Right lung (tissue), 10 donors: ENCODE measurements at places on chromosomes 6 and 20.

GRCh38 chr6:36491378-36491965, 48.7 kb downstream of the KCTD20 start:
- no peak for DNase-seq

- no peak for DNase-seq
Measured at GRCh38 chr20:40683221-40683893, 5.7 kb downstream of the MAFB start.

DNA sequence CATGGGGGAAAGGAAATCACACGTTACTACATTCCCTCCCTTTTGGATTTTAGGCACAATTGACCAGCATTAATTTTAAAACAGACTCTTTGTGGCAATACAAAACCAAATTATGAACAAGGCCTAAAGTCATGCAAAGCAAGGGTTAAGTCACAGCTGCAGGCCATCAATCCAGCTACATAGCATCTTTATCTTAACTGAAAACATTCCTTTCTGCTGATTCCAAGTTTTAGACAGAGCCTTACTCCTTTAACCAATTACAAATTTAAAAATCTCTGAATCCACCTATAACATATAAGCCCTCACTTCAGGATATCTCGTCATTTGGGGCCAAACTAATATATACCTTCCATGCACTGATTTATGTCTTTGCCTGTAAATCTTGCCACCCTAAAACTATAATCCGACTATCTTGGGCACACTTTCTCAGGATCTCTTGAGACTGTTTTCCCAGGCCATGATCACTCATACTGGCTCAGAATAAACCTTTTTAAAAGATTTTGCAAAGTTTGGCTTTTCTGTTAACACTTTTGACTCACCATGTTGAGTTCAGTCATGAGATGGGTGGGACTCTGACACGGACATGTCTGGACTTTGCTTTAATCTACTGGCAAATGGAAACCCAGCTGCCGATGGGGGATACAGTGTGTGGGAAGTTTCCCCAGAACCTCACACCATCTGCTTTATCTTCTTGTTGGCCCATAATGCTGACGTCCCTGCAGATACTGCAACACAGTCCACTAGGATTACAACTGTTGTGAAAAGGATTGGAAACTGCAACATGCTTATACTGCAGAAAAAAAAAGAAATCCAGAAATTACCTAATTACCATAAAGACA, 757.0 kb downstream of the PTPRT start:
- DNase-seq: peak; percentile 23

GRCh38 chr6:53070806-53071205, 5.6 kb downstream of the FBXO9 start:
- DNase-seq: no peak

DNA sequence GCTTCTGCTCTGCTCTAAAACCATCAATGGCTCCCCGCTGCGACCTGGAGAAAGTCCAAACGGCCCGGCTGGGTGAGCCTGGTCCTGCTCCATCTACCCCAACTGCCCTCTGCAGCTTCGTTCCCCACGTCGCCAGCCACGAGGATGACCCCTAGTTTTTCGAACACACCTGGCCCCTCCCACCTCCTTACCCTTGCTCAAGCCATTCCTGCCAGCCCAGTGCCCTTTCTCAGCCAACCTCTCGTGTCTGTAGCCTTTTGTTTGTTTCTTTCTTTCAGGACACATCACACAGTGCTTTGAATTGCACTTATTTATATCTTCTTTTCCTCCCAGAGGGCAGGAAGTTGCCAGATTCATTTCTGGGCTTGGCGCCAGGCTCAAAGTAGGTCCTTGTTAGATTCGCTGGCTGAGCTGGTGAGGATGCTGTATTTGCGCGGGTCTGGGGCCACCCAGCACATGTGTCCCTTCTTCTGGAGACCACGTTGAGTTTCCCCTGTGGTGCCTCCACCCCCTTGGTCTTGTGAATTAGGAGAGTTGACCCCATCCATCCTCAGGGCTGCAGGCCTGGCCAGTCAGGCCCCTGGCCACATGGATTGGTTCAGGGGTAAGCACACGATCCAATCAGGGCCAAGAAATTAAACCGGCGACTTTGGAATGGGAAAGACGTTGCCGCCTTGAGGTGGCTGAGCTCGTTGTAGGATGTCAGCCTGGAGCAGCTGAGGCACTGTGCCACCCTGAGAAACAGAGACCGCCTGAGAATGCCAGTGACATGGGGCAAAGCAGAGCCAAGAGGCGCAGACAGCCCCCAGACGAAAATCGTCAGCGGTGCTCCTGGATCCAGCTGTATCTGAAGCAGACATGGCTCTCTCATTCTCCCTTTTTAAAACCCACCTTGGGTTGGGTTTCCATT, 156.0 kb downstream of the CEBPB start:
- peak; percentile 86 for DNase-seq

DNA sequence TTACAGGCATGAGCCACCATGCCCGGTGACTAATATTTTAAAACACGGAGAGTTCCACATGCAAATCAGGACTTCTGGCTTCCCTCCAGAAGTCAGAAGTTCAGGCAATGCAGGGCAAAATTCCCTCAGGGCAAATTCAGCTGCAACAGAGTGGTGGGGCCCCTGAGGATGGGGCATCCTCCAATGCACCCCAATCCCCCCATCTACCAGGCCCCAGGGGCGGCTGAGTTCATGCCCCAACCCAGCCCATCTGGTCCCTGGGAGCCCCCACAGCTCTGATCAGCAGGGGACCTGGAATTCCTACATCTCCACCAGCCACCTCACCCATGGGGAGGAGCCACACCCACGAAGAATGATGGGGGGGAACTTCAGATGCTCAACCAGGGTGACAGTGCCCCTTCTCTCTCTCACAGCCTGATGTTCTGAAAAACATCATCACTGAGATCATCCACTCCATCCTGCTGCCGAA, 22.6 kb downstream of the BPIFB1 start:
- no peak for DNase-seq

- DNase-seq: no peak
Measured at GRCh38 chr20:51050531-51051075, 27.7 kb upstream of the KCNG1 start.

DNA sequence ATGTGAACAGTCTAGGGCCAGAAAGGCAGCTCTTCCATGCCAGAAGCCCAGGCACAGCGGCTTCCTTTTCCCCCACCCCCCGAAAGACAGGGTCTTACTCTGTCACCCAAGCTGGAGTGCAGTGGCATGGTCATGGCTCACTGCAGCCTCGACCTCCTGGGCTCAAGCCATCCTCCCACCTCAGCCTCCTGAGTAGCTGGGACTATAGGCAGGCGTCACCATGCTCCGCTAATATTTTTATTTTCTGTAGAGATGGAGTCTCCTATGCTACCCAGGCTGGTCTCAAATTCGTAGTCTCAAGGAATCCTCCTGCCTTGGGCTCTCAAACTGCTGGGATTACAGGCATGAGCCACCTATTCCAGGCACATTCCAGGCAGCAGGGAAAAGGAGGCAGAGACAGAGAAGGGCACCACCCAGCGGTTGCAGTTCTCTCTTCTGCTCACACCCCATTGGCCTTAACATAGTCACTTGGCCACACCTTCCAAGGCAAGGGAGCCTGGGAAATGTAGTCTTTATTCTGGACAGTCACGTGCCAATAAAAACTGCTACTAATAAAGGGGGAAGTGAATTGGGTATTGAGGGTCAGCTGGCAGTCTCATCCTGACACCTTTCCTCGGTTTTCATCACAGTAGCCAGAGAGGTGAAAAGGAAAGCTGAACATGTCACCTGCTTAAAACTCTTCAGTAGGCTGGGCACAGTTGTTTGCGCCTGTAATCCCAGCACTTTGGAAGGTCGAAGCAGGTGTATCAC, 205.9 kb downstream of the ZMYND8 start:
- no peak for DNase-seq

DNA sequence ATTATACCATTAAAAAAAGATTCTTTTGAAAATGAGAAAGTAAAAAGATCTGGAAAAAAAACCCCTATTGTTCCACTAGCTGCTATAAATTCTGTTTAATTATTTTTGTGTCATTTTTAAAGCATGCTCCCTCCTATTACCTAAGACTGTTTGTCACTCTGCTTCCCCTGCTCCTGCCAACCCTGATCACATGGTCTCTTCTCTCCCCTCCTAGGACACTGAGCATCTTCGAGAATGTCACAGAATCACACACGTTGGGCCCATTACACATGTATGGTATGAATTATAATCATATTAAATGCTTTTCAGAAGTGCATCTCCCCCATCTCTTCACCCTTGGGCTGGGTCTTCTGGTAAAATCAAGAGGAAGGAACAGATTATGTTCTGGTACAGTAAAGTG, 6.2 kb downstream of the SNAP91 start:
- no peak for DNase-seq

- no peak for DNase-seq
Measured at GRCh38 chr20:52637201-52637600, 335.0 kb upstream of the TSHZ2 start.

- DNase-seq: no peak
Measured at GRCh38 chr6:7504041-7504440, 37.4 kb upstream of the DSP start.

GRCh38 chr6:110664933-110665332, 150.3 kb downstream of the CDK19 start:
- DNase-seq: no peak

- DNase-seq: no peak
Measured at GRCh38 chr6:3898265-3898994, 49.3 kb downstream of the FAM50B start.

DNA sequence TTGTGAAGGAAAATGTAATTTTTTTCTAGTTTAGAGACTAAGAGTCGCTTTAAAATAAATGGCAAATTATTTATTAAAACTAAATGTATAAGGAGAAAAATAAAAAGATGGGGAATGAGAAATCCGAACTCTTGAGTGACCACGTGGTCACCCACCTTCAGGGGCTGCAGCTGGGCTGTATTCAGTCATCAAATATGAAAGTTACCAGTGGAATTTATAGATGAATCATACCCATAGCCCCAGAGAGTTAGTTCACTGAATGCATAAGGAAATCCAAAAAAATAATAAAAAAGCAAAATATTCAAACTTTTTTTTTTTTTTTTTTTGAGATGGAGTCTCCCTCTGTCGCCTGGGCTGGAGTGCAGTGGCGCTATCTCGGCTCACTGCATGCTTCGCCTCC, 947.7 kb upstream of the ADGRB3 start:
- no peak for DNase-seq

GRCh38 chr6:40947876-40948526, 91.0 kb downstream of the UNC5CL start:
- no peak for DNase-seq

DNA sequence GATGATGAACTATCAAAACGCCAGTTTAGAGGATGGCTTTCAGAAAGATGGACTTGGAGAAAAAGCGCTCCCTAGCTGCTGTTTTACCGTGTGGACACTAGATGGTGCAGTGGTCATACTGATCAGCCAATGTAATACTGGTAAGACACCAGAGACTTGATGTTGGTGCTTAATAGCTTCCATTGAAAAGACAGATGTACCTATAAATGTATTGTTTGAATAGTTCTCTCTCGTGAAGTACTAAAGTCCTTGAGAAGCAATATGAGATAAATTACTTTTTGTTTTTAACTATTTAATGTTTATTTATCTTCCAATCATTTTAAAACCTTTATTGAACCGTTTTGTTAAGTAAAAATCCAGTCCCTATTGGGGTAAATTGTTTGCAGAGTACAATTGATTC, 63.9 kb upstream of the FUCA2 start:
- DNase-seq: peak; percentile 78

DNA sequence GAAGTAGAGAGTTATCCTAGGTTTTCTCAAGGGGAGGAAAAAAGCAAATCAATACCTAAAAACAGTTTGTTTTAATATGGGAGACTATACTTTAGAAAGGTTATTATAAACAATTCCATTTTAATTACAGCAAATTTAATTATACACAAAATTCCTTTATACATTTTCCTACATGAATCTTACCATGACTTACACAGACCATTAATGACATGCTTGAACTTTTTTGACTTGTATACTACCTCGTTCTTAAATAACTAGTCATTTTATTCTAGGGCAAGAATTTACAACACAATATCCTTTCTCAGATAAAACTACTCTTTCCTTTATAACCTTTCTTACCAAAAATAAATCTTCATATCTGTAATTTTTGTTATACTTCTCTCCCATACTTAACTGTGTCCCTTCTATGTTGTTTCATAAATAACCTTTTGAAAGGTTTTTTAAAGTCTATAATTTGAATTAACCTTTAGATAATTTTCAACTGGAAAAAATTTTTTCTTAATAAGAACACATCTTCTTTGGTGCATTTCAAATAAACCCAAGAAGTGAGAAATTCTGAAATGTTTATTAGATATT, 729.4 kb downstream of the TENT5A start:
- DNase-seq: no peak

DNA sequence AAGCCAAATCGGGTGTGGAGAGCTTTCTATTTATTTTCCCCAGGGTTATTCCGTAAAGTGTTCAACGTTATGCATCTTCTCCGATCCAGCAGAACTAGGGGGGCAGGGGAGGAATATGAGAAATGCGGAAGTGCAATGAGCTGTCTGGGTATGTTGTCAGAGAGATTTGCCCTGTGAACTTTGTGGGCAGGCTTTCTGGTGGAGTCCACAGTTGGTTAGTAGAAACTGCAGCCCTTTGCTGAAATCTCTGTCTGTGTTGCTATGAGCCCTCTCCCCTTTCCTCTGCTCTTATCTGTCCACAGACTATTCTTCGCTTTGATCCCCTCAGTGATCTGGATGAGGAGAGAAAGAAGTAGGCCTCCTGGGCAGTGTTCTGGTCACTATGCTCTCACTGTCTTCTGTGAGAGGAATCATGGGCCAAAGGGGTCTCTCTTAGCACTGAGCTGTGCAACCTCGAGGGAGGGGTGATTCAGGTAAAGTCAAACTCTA, 158.9 kb upstream of the FUT9 start:
- no peak for DNase-seq

GRCh38 chr6:41677124-41677921, 39.1 kb downstream of the MDFI start:
- DNase-seq: no peak

- DNase-seq: no peak
Measured at GRCh38 chr6:51112731-51113130, 294.1 kb downstream of the TFAP2B start.

- DNase-seq: no peak
Measured at GRCh38 chr20:15673206-15673605, 900.0 kb downstream of the KIF16B start.

- no peak for DNase-seq
Measured at GRCh38 chr6:46867411-46867810, 54.3 kb downstream of the ADGRF5 start.

DNA sequence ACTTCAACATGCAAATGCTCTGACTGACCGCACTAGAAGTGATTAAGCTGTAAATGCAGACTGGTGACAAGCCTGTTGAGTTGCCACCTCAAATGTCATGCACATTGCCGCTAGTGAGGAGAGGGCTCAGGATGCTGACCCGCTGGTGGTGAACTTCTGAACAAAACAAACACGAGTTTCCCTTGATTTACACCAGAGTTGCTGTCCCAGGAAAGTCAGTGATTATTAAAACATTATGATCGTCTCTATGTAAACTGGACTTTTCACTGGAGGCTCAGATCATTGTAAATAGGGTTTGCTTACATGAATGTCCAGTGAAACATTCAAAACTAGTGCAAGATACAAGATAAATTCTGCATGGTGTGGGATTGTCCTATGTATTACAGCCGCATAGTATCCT, 420.1 kb downstream of the PREX1 start:
- DNase-seq: no peak
